ENCODE measurements at places on chromosomes 4 and X. TPM values are rescaled to one million over a fixed set of nuclear protein-coding genes. Genes with fewer than 3 reads are reported as not detected.

The P2RY8 gene
- 0.60 TPM for polyA plus RNA-seq

DNA sequence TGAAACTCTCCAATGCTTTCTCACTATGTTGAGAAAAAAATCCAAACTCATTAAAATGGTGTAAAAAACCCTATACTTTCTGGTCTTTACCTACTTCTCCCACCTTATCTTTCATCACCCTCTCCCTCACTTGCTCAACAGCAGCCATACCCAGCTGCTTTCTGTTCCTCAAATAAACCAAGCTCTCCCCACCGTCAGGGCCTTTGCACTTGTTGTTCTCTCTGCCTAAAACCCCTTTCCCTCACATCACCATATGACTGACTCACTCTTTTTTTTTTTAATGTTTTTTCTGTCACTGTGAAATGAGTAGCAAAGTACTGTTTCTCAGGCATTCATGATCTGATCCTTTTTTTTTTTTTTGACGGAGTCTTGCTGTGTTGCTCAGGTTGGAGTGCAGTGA lies 122.3 kb upstream of the TMEM164 start:
- no peak for DNase-seq

The GABRG1 gene
- 2.3 TPM for polyA plus RNA-seq

The PARM1 gene
- 29.9 TPM for polyA plus RNA-seq

DNA sequence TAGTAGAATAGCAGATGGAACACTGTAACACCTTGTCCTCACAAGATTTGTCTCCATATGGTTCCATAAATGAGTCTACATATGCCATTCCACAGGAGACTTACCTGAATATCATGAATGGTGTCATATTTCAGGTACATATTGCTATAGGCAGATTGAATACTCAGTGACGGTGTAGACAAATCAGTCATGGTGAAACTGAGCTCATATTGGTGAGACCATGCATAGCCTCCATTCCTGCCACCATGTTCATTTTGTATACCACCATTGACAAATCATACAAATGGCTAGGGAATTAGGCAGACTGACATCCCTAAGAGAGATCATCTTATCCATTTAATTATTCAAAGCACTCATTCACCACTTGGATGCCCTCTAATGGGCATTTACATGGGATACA lies 38.0 kb upstream of the SPP1 start:
- DNase-seq = no peak

DNA sequence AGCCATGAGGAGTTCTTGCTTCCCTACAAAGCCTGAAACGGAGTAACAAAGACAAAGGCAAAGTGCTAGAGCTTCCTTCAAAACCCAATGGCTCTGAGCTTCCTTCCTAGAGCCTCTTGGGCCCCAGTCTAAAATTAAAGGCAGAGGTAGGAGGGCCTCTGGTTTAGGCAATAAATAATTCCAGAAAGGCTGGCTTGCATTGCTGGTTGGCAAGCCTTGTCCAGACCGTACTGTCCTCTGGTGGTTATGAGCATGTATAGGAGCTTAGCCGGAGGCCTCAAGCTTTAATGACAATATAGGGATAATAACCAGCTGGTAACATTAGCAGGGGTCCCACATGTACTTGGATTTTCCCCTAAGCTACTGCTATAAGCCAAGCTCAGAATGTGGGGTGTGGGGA lies 237.3 kb downstream of the AR start:
- DNase-seq = no peak

The PDCL2 gene
- polyA plus RNA-seq = not detected

DNA sequence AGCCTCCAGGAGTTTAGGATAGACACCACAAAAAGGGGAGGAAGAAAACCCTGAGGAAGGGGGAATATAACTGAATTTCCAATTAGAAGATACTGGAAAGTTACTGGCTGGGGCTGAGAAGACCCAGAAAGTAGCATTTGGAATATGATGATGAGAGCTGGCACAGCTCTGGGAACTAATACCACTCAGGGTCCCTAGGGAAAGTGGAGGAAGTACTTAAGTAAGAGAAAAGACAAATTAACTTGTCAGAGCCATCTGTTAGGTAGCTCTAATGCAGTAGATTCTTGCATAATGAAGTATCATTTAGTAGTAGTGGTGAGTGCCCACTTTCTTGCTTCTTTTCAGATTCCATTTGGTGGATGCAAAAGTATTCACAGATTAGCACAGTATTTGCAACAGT lies 90.8 kb upstream of the TSPAN5 start:
- DNase-seq = no peak

- no peak for DNase-seq
These were observed 12.6 kb upstream of the JADE1 start for GRCh38 chr4:128796934-128797333.

GRCh38 chr4:17962171-17962570 lies 59.4 kb downstream of the LCORL start:
- no peak for DNase-seq
